ENCODE measurements at places on chromosomes 5 and 9. TPM values are rescaled to one million over a fixed set of nuclear protein-coding genes. Genes with fewer than 3 reads are reported as not detected.
A peak's percentile ranks its signal among the peaks of the same experiment; 100 is the strongest.

DNA sequence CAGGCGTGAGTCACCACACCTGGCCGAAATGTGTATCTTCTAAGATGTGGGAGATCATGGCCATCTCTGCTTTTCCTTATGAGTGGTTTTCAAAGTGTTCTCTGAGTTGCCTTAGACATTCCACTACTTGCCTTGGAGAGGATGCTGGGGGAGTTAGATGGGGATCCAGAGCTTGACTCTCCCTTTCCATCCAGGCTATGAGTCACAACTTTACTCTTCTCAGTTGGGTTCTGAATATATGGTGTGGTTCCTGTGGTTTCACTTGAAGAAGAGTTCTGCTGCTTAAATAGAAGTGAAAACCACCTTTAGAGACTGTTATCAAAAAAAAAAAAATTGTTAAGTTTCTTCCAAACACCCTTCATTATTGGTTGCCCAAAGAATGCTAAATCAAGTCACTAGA, 217.6 kb downstream of the ZNF608 start:
- peak; percentile 47 for DNase-seq

- no peak for DNase-seq
Observed at GRCh38 chr9:17116400-17116837, 18.4 kb upstream of the CNTLN start.

DNA sequence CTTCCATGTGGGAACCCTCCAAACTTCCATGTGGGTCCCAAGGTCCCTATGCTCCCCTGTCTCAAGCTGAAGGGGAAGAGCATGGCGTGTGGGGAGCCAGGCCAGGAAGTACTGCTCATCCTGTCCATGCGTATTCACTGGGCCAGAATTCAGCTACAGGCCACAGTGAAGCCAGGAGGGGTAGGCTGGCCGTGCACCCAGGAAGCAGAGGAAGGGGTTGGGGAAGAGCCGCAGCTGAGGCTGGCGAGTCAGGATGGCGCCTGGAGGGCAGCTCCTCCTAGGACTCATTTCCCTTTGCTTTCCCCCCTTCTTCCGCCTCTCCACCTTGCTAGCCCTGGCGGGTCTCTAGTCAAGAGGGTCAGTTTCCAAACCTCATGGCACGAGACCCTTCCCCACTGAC, 57.4 kb downstream of the ROPN1L start:
- DNase-seq: no peak

The SH3GL2 gene
- total RNA-seq: not detected

The GNA14 gene
- total RNA-seq: 0.23 TPM

Data from Daoy (cell line).